ENCODE measurements at places on chromosomes 1 and 21. TPM values are rescaled to one million over a fixed set of nuclear protein-coding genes. Genes with fewer than 3 reads are reported as not detected.

Gene RPTN
- total RNA-seq = not detected

DNA sequence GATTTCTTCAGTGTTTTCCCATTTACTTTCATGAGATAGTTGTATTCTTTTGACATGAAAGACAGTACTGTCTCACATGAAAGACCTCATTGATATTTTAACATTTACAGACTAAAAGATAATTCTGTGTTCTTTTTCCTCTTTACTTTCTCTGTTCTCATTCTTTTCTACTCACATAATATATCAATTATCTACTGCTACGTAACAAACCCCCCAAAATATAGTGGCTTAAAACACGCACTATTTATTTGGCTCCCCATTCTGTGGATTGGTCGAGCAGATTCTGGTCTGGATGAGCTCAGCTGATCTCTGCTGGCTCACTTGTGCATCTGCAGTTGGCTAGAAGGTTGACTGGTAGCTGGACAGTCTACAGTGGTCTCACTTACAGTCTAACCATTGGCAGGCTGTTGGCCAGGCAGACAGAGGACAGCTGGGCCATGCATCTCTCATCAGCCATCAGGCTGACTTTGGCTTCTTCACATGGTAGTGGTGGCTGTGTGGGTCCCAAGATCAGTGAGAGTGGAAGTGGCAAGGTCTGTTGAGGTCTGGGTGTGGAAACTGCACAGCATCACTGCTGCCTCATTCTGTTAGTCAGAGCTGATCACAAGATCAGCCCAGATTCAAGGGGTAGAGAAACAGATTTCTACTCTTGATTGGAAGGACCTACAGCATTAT lies 63.2 kb downstream of the MPZL1 start:
- DNase-seq = no peak
- H3K27me3 ChIP-seq = peaks cover 3% of the 10 kb centered on the region
- peaks cover 6% of the 10 kb centered on the region for H3K4me1 ChIP-seq
- peak overlapping the region; percentile 35 for H3K4me3 ChIP-seq

DNA sequence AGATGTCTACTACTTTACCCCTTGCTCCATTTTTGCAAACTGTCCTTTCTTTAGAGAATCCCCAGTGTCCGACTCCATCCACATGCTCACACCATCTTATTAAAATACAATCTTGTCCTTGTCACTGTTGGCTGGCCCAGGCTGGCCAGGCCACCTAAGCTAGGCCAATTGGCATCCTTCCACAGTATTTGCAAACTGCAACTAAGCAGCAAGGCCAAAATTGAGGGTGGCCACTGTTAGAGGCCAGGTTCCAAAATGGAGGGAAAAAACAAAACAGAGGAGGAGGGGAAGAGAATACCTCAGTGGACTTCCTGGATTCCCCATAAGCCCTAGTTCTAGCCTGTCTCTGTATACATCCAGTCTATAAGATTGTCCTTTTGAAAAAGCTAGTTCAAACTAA lies 4.3 kb downstream of the FAM89A start:
- DNase-seq = no peak
- H3K27ac ChIP-seq = no peak overlapping the region
- peaks cover 37% of the 10 kb centered on the region for H3K4me1 ChIP-seq
- peaks cover 12% of the 10 kb centered on the region for H3K36me3 ChIP-seq
- no peak overlapping the region for H3K4me3 ChIP-seq

DNA sequence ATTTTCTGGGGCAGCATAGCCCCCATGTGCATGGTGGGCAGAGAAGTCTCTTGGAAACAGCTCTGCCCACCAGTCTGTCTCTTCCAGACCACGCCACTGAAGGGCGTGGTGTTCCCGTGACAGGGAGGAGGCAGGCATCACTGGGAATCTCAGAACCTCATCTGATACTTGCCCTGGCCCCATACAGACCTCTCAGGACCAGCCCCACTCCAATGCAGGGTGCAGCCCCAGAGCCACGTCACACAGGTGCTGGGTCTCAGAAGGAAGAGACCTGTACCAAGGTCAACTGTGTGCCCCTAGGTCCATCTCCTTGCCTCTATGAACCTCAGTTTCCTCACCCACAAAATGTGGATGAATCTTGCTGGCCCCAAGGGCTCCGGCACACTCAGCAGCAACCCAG lies 7.3 kb downstream of the RAP1GAP start:
- H3K4me3 ChIP-seq = no peak overlapping the region
- H3K27ac ChIP-seq = no peak overlapping the region
- H3K36me3 ChIP-seq = no peaks in the 10 kb centered on the region
- peaks cover 28% of the 10 kb centered on the region for H3K27me3 ChIP-seq

All from endothelial cell (in vitro differentiated cells).